ENCODE measurements at places on chromosomes 3 and 15.

DNA sequence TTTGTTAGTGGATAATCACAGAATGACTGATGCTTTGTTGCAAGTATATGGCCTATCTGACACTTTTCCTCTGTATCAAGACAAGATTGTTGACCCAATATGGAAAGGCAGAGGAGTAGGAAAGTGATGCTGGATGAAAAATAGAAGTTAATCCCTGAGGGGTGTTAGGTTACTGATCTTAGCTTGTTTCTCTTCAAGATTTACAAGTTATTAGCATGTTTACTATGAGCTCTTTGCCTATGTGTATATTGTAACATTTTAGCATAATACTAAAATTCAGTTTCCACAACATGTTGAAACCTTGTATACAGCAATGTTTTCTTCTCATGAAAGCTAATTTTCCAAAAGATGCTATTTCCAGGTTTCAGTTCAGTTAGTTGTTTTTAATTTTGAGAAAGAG lies 120.4 kb upstream of the CCNL1 start:
- no peak for DNase-seq

DNA sequence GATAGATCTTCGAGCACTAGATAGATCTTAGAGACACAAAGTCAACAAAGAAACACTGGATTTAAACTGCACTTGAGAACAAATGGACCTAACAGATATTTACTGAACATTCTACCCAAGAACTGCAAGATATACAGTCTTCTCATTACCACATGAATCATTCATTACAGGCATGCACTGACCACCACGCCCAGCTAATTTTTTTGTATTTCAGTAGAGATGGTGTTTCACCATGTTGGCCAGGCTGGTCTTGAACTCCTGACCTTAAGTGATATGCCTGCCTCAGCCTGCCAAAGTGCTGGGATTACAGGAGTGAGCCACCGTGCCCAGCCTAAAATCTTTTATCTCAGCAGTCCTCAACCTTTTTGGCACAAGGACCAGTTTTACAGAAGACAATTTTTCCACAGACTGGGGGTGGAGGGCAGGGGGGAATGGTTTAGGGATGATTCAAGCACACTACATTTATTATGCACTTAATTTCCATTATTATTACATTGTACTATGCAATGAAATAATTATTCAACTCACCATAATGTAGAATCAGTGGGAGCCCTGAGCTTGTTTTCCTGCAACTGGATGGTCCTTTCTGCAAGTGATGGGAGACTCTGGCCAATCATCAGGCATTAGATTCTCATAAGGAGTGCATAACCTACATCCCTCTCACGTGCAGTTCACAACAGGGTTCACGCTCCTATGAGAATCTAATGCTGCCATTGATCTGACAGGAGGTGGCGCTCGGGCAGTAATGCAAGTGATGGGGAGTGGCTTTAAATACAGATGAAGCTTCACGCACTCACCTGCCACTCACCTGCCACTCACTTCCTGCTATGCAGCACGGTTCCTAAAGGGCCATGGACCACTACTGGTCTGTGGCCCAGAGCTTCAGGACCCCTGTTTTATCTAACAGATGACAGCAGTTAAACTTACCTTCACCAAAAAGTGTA lies 21.7 kb downstream of the CSNK1G1 start:
- DNase-seq = no peak

GRCh38 chr3:52774901-52775864 lies 2.2 kb upstream of the ITIH1 start:
- no peak for DNase-seq

GRCh38 chr3:89032346-89033013 lies 74.9 kb upstream of the EPHA3 start:
- DNase-seq = no peak

- no peak for DNase-seq
These were observed 144.6 kb downstream of the EPHA3 start for GRCh38 chr3:89252016-89252415.

DNA sequence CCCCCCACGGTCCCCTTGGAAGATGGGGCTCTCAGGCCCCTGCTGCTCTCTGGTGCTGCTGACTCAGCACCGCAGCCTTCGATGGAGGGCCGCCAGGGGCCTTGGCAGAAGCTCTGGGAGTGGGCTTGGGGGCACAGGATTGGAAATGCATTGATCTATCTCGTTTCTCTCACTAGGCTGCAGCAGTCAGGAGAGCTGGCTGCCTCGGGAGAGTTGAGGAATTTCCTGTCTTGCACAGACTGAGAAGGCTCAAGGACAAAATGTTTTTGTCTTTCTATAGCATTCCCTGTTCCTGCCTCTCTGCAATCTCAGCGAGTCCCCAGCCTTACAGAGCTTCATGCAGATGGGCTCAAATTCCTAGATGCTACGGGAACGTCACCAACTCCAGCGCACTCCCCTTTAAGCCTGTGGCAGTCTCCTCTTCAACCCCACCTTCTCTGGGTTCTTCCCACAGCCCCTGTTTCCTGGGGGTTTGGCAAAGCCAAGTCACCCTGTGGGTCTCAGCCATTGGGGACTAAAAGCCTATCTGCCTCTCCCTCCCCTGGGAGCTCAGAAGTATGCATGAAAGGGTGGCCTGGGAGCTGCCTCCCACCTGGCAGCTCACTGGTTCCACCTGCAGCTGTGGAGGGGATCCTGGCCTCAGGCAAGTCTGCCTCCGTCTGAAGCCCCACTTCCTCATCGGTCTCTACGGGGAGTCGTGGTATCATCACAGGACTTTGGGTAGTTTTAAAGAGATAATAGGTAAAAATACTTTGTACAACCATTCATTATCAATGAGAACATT lies 127.4 kb upstream of the HACD2 start:
- DNase-seq = no peak

All from stimulated activated CD4-positive, alpha-beta T cell treated with anti-CD3 and anti-CD28 coated beads, TNF-alpha, amount 100 ng/mL, for 1 hour (primary cell).